ENCODE measurements at places on chromosomes 1 and 21.

GRCh38 chr1:11757047-11757446 lies 4.9 kb upstream of the C1orf167 start:
- no peak for DNase-seq

DNA sequence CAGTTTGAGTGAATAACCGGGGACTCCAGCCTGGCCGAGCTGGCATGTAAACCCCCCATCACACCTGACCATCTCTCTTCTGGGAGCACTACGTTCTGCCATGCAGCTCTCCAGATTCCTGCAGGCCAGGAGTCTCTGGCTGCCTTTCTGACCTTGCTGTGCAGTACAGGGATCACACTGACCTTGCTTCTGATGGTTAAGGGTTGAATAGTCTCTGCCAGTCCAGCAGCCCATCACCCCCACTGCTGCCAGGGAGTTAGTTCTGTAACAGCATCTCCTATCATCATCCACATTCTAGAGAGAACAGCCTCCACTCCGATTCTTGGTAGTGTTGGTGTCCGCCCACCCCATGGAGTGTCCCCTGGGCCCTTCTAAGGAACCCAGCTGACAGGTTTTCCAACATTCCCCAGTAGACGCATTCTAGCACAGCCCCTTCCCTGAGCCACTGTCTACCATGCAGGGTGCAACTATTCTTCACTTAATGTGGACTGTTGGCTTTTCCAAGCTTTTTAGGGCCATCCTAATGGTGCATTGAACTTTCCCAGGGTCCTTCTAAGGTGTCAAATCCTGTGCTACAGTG lies 109.8 kb downstream of the RIPK4 start:
- DNase-seq = no peak

- DNase-seq = no peak
Measured at GRCh38 chr1:51454554-51454953, 64.5 kb downstream of the EPS15 start.

DNA sequence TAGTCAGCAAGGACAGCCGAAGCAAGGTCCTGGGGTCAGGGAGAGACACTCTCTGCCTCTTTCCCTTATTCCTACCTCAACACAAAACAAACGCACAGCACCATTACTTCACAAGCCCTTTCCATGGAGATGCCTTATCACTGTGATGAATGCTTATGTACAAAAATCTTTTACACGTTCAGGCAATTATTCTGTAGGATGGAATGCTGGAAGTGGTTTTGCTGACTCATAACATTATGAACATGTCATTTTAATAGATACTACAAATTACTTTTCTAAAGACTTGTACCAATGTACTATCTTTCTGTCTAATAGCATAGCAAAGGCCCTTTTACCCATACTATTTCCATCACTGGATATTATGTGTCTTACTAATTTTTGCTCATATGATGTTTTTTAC lies 98.4 kb downstream of the TTLL7 start:
- no peak for DNase-seq

- no peak for DNase-seq
Measured at GRCh38 chr1:119829625-119830024, 18.4 kb upstream of the REG4 start.

DNA sequence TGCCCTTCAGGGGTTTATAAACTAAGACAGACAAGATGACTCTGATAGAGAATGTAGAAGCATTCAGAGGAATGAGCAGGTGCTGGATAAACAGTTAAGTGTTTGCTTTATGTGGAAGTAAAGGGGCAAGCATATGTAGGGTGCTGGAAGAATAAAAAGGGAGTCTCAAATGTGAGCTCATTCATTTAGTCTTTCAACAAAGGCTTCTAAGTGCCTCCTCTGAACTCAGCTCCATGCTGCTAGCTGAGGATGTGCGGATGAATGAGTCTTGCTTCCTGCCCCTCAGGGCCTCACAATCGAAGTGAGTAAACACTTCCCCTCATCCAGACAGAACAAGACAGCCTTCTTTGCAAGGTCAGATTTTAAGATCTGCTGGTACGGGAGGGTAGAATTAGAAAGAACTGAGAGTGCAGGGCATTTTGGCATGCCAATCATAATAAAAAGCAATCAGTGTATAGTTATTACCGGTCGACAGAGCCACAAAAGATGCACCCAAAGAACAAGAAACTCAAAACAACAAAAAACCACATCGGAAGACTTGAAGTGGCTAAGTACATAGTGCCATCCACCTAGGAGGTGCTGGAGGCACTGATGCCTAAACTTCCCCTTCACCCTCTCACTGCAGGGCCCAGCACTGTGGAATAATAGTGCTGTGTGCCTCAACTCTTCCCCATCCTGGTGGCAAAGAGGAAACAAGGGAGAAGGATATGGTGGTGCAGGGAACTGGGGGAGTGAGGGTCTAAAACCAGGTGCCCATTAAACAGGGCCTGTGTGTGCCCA lies 69.8 kb downstream of the TNR start:
- DNase-seq = no peak

DNA sequence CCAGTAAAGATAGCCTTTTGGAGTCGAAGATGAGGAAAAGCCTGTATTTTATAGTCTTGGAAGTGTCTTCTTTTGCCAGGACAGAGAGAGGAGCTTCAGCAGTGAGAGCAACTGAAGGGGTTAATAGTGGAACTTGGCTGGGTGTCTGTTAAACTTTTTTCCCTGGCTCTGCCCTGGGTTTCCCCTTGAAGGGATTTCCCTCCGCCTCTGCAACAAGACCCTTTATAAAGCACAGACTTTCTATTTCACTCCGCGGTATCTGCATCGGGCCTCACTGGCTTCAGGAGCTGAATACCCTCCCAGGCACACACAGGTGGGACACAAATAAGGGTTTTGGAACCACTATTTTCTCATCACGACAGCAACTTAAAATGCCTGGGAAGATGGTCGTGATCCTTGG lies at the start of gene VCAM1:
Gene VCAM1 (plus strand): TSS at position 253 of the 400 bp plus-strand sequence. CDS start 119 bp downstream, at position 372.
- no peak for DNase-seq

DNA sequence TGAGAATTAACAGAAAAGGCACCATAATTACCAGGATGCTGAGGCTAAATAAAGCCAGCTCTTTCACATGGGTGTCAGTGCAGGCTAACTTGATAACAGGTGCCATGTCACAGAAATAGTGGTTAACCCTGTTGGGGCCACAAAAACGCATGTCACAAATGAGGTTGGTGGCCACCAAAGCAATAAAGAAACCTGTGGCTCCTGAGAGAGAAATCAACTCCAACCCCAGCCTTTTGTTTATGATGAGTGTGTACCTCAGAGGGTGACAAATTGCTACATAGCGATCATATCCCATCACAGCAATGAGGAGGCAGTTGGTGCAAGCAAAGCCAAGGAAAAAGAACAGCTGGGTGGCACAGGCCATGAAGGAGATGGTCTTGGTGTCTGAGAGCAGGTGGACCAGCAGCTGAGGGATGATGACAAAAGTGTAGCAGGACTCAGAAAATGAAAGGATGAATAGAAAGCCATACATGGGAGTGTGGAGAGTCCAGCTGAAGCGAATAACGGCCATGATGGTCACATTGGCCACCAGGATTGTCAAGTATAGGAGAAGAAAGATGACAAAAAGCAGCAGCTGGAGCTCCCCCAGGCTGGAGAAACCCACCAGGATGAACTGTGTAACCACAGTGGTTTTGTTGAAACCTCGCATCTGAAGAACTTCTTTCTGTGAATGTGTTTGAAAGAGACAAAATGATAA lies at the start of gene OR10T2:
Gene OR10T2 (minus strand): TSS at position 649 of the 697 bp plus-strand sequence. CDS start 0 bp downstream, at position 649.
- DNase-seq = no peak

DNA sequence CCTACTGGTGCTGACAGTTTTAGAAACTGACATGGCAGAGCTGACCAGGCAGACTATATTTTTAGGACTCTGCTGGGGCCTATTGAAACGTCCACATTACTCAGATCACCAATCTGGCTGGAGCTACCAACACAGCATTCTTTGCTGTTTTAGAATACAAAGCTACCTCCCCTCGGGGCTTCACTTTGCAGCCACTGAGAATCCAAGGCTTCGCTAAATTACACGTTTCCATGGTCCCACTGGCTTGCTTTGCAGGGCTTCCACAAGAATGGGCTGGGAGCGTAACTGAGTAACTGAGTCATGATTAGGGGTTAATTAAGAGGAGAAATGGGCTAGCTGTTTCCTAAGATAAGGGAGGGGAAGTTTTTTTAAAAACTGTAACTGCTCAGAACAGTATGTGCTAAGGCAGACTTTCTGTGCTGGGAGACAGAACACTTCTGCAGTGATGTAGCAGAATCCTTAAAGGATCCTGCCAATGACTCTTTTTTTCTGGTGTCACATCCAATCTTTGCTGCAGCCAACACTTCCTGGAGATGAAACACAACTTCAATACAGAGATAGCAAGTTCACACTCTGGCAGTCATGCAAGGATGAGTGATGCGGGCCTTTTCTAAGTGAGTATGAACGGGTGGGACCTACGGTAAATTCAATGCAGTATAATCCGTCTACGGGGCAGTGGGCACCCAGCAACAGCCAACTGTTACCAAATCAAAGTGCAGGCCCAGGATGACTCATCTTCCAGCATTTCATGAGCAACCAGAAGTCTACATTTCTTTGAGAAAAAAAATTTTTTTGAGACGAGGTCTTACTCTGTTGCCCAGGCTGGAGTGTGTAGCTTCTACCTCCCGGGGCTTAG lies 21.5 kb downstream of the NDUFS5 start:
- DNase-seq = no peak

DNA sequence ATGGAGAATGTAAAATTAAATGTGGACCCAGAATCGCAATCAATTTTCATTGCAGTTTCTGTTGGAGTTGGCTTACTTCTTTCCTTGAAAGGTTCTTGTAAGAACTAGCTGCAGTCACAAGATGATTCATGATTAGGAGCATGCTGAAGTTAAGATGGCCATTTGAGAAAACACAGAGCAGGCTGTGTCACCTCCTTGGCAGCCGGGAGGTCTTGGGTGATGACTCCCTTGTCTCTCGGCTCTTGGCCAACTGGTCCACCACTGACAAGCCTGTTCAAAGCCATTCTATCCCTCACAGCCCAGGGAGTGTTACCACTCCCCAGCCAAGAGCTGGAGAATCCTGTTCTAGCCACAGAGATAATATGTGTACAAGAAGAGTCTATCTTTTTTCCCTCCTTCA lies 40.6 kb downstream of the OPTC start:
- no peak for DNase-seq

DNA sequence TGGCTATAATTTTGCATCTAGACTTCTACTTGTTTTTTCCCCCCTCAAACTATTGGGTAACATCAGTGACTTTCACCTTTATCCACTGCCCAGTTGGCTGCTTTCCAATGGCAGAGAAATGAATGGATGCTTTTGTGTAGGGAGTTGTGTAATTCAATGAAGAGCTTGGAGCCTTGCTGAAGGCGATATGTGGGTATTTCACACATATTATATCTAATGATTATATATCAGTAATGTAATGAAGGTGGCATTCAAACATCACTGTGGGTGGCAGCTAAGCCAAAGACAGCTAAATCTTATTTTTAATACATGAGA lies 81.2 kb downstream of the TGFB2 start:
- DNase-seq = no peak

All from effector memory CD4-positive, alpha-beta T cell (primary cell).